NCI-H187 (cell line): ENCODE measurements at places on chromosomes 16 and 17.

DNA sequence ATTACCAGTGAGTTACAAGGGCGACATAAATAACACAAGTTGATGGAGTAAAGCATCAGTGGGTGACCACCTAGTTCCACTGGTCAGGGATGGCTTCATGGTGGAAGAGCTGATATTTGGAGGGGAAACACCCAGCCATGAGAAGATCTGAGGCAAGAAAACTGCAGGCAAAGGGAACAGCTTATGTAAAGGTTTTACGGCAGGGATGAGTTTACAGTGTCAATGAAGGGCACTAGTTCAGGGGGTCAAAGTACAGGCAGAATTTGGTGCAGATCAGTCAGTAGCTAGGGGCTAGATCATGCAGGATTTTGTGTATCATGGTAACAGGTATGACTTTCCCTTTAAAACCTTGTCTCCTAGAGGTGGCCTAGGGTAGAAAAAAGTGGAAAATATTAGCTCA is 339.6 kb downstream of the PMP22 start:
- no peak for DNase-seq

GRCh38 chr16:72942021-72942420 is 105.9 kb downstream of the ZFHX3 start:
- DNase-seq = no peak

- no peak for DNase-seq
Measured at GRCh38 chr16:49531931-49532840, 158.6 kb downstream of the C16orf78 start.

DNA sequence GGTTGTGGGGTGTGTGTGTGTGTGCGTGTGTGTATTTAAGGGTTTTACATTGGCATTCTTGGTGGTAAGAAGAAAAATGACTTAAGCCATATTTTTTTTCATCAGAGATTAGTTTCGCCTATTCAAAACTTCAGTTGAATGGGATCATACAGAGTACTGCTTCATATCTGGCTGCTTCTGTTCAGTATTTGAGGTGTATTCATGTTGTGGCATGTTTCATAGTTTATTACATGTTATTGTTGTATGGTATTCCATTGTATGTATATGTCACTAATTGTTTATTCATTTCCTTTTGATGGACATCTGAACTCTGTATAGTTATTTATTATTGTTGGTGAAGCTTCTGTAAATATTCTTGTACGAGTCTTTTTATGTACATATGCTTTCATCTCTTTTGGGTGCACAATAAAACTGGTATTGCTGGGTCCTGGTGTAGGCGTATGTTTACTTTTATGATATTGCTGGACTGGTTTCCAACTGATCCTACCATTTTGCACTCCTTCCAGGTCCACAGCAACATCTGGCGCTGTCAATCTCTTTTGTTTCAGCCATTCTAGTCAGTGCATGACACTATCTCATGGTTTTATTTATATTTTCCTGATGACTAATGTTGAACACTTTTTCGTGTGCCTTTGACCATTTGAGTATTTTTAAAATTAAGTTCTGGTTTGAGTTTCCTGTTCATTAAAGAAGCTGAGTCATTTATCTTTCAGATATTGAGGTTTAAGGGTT is 77.4 kb upstream of the MAF start:
- no peak for DNase-seq

DNA sequence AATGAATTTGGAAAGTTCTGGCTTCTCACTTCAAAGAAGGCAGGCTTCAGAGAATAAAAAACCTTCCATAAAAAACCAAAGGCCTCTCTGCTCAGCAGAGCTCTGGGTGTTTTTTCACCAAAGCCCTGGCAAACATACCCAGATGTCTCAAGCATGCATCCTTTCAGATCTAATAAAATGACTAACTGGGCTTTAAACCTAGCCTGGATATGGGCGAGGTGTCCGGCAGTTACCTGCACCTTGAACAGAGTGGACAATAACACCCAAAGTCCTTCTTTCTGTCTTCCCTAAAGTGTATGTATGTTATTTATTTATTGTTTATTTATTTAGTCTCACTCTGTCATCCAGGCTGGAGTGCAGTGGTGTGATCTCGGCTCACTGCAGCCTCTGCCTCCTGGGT is 469.3 kb downstream of the XYLT1 start:
- DNase-seq = no peak

DNA sequence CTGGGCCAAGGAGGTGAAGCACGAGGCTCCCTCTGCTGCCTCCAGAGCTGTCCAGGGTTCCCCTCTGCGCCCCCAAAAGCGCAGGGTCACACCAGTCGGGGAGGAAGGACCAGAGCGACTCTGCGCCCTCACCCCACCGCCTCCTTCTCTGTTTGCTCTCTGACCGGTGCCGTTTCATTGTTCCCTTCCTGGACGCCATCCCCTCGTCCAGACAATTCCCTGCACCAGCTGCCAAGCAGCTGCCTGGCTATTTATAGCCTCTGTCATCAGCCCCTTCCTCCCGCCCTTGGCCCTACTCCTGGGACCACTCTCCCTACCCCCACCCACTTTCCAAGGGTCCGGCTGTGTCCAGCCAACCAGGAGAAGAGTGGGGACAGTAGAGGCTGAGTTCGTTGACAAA is 68.8 kb upstream of the CREBBP start:
- DNase-seq = no peak

GRCh38 chr16:26605626-26606271 is 461.0 kb upstream of the C16orf82 start:
- peak; percentile 9 for DNase-seq

DNA sequence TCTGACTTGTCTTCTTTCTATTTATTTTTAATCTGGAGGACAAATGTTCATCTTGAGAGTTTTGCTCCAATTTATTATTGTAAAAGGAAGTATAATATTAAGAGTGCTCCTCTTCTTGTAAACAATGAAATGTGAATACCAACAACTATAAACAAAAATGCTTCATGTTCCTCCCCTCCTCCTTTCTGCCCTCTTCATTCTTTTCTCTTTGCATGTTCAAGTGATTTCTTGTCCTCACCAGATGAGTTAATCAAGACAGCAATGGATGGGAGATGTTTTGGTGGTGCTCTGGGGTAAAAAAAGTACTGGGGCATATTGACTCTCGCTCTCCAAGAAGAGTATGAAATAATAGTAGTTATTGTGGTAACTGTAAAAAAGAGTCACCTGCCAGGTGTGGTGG is 24.3 kb downstream of the ITGB3 start:
- no peak for DNase-seq

- DNase-seq = no peak
Measured at GRCh38 chr16:18037051-18037450, 299.5 kb downstream of the NPIPA8 start.

GRCh38 chr17:83192161-83192788 is 112.9 kb downstream of the METRNL start:
- no peak for DNase-seq

GRCh38 chr17:40303708-40304551 is 5.0 kb upstream of the RARA start:
- DNase-seq = no peak

DNA sequence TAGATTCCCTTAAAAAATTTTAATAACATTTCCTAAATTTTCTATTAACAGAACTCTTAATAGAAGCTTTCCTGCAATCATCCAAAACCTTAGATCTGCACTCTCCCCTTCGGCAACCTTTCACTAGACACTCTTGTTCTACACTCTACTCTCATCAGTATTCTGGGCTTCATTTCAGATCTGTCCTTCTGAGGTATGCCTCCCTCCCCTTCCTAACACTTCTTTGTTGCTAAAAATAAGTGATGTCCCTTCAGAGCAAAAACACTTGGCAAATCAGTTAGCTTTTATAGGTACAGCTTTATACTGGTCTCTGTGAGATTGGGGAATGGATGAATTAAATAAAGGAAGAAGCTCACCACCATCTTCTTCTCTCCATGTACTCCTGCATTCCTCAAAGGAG is 28.2 kb upstream of the GNAO1 start:
- DNase-seq = no peak

DNA sequence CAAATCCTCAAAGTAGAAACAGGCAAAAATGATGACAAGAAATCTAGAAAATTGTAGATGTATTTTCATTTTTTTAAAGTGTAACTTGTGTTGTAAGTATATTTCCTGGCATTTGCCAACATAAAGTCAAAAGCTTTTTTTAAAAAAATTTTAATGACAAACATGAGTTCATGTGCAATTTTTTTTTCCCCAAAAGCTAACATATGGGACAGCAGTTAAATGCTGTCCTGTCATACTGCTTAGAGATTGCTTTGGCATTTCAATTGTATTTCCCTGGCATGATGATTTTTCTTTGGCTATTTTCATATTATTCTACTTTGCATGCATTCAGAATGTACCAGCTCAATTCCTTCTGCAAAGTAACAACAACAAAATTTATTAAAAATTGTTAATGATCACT is 24.5 kb upstream of the CPPED1 start:
- DNase-seq = no peak

DNA sequence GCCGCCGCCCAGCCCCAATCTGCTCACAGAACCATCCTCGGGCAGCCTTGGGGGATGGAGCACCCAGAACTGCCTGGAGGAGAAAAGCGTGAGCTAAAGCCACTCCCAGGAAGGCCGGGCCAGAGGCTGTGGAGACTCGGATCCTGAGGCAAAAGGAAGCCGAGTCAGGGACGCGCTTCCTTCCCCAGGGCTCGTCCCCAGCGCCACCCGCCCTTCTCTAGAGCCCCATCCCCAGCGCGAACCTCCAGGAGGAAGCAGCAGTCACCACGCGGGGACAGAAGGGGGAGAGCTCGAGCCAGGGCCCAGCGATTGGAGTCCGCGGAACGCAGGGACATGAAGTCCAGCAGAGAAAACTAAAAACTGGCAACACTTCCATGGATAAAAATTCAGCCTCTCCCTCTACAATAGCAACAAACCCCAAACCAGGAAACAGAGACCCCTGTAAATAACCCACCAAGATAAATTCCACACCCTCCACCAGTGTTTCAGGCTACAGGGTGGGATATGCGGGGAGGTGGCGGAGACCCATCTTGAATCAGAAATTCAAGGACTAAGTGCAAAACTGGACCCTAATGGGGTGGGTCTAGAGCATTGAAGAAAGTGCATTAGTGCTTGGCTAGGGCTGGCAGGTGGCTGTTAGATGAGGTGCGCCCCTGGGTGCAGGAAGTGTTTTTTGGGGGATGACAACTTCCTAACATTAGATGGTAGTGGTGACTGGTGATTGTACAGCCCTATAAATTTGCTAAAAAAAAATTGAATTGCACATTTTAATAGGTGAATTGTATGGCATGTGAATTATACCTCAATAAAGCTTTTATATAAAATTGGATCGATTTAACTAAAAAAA is 116.1 kb upstream of the METRNL start:
- DNase-seq = peak; percentile 38

- DNase-seq = no peak
Measured at GRCh38 chr17:29049541-29050145, 6.7 kb downstream of the PIPOX start.

DNA sequence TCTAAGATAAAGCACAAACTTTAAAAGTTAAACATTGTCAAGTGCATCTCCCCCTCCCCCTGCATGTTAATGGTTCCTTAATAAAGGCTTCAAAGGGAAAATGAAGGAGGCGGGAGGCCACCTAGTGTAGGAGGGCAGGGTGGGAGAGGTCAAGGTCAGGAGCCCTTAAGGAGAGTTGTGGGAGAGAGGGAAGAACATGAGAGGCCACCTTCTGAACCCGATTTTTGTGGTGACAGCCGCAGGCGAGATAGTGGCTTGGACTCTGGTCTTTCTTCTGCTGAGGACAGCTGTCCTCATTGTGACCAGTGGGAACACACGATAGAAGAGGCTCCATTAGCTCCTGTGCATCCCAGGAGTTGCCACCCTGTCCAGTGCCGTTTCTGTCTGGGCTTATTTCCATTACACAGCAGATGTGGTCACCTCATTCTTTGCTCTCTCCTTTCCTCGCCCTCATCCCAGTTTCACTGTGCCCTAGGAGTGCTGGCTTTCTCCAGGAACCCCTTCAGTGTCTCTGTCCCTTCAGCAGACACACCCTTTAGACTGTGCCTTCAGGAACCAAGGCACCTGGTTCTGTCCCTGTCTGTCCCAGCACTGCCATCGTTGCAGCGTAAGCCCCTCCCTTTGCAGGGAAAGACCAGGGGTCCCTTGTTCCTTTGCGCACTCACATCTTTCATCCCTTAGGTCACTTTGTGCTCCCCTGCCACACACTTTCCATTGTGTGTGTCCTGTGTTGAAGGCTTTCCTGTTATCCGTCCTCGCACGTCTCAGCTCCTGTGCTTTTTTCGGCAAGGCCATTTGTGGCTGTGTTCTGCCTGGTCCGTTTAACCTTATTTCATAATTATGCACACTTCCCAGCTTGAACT is 7.5 kb downstream of the SEC14L1 start:
- no peak for DNase-seq

- DNase-seq = no peak
Measured at GRCh38 chr16:20822521-20823325, 16.4 kb downstream of the REXO5 start.

GRCh38 chr16:87515475-87516330 is 22.9 kb upstream of the ZCCHC14 start:
- no peak for DNase-seq
